ENCODE measurements at places on chromosomes 11 and 22.

- no peak for DNase-seq
Observed at GRCh38 chr22:48929276-48929790, 898.3 kb downstream of the BRD1 start.

DNA sequence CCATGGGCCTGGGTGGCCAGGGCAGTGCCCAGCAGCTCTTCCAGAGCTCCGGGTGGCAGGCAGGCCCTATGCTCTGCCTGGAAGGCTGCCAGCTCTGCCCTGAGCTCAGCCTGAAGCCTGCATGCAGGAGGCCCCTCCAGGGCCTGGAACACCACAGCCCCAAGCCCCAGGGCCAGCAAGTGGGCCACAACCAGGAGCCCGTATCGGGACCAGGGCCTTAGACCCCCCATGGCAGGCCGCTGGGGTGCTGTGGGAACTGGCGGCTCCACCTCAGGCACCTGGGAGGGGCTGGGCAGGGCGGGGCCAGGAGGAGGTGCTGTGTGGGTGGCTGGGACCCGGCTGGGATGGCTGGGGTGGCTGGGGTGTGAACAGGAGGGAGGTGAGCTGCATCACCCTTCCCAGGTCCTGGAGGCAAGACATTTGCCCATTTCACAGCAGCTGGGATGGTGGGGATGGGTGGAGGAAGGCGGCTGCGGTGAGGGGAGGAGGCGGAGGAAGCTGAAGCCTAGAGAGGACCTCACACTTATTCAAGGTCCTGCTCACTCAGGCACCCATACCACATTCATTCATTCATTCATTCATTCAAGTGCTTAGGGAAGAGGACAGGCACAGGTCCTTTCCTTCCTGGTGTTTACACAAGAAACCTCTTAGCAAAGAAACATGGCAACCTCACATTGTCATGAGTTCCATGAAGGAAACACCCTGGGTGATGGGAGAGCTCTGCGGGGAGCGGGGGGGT, at the start of gene KCNK7:
TSS of gene KCNK7 (minus strand) at position 258 of the 739 bp plus-strand sequence. CDS start at position 230, 28 bp downstream.
- DNase-seq: no peak

- DNase-seq: no peak
Observed at GRCh38 chr22:17891481-17892167, 117.4 kb upstream of the BID start.

DNA sequence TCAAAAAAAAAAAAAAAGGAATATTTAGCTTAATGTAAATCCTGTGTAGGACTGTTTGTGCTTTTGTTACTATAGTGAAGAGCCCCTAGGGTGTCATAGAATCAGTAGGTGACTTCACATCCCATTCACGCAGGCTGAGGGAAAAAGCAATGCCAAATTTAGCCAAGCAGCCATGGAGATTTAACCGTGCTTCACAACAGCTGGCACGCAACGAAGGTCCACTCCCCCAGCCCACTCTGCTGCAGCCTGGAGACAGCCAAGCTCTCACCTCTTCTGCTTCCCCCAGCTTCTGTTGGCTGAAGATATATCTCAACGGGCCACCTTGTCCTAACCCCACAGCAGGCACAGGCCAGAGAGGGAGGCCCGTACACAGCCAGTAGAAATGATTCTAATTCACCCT, 78.8 kb upstream of the BID start:
- DNase-seq: no peak

- DNase-seq: no peak
Observed at GRCh38 chr11:112599856-112600533, 339.3 kb upstream of the PLET1 start.

GRCh38 chr22:40407021-40407761, 36.8 kb downstream of the SGSM3 start:
- no peak for DNase-seq

DNA sequence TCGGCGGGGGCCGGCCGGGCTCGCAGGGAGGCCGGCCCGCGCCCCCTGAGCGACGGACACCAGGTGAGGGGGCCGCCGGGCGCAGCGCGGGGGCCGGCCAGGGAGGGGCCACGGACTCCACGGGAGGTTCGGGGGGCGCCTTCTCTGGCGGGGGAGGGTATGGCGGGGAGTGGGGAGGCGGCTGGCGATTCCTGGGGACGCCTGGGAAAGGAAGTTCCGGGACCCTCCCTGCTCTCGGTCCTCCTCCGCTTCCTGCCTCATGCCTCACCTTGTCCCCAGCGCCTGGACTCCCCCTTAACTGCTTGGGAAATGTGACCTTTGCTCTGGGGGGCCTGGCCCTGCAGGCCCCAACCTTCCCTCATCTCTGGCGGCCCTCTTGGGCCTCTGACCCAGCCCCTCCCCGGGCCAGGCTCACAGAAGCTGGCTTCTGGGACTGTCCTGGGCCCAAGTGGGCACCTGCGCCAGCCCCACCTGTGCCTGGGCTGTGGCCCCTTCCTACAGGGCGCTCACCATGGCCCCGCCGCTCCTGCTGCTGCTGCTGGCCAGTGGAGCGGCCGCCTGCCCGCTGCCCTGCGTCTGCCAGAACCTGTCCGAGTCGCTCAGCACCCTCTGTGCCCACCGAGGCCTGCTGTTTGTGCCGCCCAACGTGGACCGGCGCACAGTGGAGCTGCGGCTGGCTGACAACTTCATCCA, 516 bp downstream of the LRFN4 start:
- DNase-seq: peak; percentile 79

All from GM13977 (cell line).